ENCODE measurements at places on chromosomes 11 and 22.

GRCh38 chr11:91794146-91794545 is 430.5 kb upstream of the FAT3 start:
- DNase-seq = no peak

DNA sequence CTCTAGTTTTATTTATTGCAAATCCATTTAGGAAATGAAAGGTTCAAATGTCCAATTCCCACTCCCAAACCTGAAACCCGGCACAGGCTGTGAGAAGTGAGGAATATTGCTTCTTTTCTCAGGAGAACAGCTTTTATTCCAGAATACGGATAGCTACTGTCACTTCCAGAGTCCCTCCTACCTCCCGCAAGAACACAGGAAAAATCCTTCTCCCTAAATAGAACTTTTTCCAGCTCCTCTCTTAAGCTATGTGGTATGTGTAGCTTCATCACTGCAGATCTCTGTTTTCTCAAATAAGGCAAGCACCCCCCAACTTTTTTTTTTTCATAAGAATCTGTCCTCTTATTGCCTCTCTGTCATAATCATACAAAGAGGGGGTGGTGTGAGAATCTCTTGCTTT is 126.8 kb downstream of the LARGE1 start:
- no peak for DNase-seq

DNA sequence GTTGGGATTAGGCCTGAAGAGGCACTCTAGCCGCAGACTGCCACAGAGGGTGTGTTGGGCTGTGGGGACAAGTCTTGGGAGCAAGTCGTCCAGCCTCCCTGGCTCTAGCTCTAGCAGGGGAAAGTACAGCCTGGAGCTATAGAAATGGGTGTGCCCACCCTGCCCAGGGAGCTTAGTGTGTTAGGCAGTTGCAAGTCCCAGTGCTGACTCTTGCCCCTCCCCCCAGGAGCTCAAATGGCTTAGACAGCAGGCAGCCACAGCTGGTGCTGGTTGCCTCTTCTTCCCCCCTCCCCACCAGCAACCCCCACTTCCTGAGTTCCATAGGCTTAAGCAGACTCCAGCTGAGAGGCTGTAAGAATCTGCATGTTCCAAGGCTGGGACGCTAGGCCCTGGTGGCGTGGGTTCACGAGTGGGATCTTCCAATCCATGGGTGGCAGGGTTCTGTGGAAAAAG is 61.2 kb downstream of the GUCY1A2 start:
- DNase-seq = no peak

DNA sequence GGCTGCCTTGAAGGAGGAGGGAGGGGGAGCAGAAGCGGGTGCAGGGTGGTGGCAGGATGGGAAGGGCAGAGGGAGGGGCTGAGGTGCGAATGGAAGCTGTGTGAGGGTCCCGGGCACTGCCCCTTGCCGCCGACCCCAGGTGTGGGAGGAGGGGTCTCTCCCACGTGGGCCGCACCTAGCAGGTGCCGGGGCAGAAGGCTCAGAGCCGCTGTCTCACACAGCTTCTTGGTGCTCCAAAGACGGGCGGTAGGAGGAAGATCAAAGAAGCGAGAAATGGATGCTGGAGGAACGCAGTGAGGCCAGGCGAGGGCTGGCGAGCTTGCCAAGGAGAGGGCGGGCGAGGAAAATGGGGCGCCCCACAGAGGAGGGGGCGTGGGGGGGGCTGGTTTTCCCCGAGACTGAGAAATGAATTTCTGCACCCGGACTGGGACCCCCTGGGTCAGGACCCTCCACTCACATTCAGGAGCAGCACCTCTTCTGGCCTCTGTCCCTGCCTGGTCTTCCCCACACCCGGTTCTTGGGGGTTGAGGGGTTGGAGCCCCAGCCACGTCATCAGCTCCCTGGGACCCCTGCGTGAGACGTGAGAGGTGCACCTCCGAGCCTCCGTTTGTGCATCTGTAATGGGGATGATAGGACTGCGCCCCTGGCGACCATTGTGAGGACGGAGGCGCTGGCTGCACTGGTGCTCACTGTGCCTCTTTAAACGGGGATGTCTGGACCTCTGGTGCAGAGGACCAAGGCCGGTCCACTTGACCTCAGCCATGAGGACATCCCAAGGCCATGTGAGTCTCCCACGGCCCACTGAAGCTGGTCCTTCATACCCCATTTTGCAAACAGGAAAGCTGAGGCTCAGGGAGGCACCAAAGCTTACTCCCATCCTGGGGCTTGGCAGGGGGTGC is 16.8 kb downstream of the LSP1 start:
- DNase-seq = no peak

GRCh38 chr11:86161837-86162236 is 82.7 kb upstream of the EED start:
- no peak for DNase-seq
